ENCODE measurements at places on chromosomes 3 and 15. TPM values are rescaled to one million over a fixed set of nuclear protein-coding genes. Genes with fewer than 3 reads are reported as not detected.

The CNTN4 gene
- 7.5 TPM for total RNA-seq

The CHAC1 gene
- 1.8 TPM for total RNA-seq

The FBXW12 gene
- total RNA-seq = not detected

The AADACL2 gene
- total RNA-seq = not detected

The ITIH1 gene
- total RNA-seq = not detected

The CCR8 gene
- total RNA-seq = not detected

The ITGB5 gene
- 89.2 TPM for total RNA-seq

The CBLB gene
- total RNA-seq = 46.0 TPM

The NIPA2 gene
- 25.5 TPM for total RNA-seq

The THRB gene
- 37.7 TPM for total RNA-seq

DNA sequence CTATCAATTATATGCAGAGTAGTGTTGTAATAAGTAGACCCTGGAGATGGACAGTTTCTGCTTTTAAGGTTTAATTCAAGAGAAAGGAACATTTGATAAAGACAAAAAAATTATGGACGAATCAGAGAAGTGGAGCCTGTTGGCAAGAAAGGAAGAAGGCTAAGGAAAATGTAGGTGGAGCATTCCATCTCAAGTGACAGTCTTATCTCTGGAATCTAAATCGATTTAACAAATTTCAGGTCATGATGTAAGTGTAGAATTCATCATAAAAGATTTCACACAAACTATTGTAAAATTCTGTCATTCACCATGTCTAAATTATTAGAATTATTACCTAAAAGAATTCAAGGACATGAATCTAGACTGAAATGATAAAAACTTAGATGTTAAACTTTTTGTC is 36.3 kb downstream of the TSC22D2 start:
- DNase-seq = no peak

DNA sequence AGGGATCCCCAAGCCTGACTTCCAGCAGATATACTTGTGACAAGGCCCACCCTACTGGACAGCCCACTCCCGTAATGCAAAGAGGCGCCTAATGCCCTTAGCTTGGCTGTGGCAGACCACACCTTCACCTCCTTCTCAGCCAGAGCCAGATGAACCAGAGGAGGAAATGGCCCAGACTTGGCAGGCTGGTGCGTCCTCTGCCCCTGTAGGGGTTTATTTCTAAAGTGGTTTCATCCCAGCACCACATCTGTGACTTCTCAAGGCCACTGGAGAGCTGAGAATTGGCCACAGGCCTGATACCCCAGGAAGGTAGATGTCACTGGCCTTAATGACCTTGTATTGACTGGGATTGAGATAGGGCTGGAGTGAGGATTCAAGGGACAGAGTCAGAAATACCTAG is 29.5 kb downstream of the BOC start:
- no peak for DNase-seq

DNA sequence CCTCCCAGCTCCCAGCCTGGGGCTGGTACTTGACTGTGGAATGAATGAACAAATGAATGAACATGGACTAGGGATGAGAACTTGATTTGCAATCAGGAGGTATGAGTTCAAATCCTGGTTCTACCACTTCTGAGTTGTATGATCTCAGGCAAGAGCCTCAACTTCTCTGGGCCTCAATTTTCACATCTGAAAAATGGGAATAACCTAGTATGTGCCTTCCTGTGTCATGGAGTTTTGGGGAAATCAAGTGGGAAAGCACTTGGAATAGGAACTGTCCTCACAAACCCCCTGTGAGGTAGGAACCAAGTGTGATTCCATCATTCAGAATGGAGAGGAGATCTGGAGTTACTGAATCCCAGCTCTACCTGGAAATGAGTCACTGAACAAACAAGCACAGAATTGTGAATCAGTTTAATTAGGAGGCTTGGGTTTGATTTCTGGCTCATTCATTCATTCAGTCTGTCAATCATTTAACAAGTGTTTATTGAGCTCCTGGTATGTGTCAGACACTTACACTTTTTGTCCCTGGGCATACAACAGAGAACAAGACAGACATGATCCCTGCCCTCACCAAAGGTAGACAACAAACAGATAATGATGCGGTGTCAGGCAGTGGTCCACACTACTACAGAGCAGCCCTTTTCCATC is 29.7 kb downstream of the DNASE1L3 start:
- DNase-seq = no peak

GRCh38 chr15:92170897-92171296 is 222.8 kb upstream of the ST8SIA2 start:
- no peak for DNase-seq

DNA sequence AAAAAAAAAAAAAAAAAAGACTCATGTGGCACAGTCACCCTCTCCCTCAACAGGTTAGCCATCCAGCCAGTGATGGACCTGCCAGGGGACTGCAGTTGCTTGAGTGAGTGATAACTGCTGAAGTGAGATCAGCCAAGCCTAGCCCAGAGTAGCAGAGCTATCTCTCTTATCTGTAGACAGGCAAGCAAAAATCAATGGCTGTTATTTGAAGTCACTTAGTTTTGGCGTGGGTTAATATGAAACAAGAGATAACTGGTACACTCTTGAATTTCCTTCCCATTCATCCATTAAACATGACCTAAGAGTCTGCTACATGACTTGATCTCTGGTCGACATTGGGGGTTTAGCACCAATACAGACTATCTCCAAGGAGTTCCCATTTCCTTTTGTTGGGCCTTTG is 51.2 kb upstream of the TNIK start:
- no peak for DNase-seq

DNA sequence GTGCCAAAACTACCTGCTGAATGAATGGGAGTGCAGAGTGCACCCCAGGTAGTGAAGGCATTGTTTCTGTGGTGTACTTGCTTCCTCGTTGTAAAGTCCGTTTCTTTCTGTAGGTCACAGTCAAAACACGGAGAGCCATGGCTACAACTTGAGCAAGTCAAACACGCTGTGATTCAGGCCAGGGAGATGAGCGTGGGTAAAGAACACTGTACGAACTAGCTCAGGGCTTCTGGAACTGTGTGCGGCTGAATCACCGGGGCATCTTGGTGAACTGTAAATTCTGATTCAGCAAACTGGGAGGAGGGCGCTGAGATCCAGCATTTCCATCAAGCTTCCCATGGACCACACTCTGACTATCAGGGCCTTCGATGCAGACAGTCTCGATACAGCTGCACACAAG is 5.0 kb upstream of the TNK2 start:
- no peak for DNase-seq

GRCh38 chr3:129617381-129618185 is 11.1 kb upstream of the PLXND1 start:
- DNase-seq = peak; percentile 55

- no peak for DNase-seq
Measured at GRCh38 chr3:162443376-162443775, 946.8 kb downstream of the OTOL1 start.

- no peak for DNase-seq
Measured at GRCh38 chr3:97778152-97778551, 13.6 kb downstream of the ARL6 start.

- DNase-seq = no peak
Measured at GRCh38 chr3:113005611-113006010, 14.8 kb downstream of the GTPBP8 start.

GRCh38 chr3:98770261-98771039 is 7.3 kb downstream of the ST3GAL6 start:
- DNase-seq = no peak

GRCh38 chr3:46478341-46478740 is 13.6 kb upstream of the LTF start:
- no peak for DNase-seq

- no peak for DNase-seq
Measured at GRCh38 chr3:159252772-159253384, 451.0 kb downstream of the MFSD1 start.

DNA sequence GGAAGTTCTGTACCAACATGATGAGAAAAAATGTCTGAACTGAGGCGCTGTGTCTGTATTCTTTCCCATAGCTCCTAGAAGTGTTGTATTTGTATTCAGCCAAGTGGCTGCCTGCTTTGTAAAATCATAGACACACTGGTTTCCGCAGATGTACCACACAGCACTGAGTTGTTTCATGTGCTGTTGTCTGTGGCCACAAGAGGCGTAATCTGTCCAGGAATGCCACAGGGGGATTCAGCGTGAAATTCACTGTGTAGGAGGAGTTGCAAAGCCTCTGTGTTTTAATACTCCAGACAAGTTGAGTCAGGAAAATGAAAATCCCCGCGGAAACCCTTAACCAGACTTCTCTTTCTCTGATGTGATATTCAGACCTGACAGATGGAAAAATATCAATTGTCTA is 462.2 kb downstream of the NSUN3 start:
- no peak for DNase-seq

DNA sequence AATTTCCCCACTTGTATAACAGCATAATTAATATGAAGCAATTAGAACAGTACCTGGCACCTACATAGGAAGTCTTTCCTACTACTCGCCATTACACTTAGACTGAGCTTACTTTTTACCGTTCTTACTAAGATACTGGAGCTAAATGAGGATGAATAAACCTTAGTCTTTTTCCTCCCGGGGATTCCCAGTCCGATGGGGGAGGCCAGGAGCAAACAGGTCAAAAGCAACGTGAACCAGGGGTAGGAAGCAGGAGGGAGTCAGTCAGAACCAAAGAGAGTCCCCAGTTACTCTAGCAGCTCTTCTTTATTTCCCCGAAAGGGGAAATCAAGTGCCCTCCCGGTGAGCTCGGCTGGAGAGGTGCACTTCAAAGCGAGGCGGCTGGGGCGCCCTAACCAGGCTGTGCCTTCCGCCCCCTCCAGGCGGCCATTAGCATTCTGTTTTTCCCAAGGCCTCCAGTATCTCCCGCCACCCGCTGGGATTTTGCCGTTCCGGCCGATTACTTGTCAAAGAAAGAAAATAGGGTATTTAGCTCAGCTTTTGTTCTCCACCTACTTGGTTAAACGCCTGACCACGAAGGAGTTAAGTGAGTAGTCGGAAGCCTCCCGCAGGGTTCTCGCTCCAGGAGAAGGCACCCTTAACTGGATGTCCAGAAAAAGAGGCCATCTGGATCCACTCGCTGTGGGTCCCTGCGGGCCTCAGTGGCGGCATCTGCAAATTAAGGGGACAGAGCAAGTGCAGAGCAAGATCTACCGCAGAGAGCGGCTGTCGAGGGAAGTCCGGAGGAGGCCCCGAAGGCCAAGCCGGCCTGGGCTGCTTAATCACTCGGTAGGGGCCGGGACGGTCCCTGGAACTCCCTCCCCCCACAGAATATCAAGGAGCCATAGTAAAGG is 6.3 kb upstream of the EOMES start:
- DNase-seq = no peak

GRCh38 chr3:52210550-52211046 is 12.6 kb downstream of the ALAS1 start:
- no peak for DNase-seq

DNA sequence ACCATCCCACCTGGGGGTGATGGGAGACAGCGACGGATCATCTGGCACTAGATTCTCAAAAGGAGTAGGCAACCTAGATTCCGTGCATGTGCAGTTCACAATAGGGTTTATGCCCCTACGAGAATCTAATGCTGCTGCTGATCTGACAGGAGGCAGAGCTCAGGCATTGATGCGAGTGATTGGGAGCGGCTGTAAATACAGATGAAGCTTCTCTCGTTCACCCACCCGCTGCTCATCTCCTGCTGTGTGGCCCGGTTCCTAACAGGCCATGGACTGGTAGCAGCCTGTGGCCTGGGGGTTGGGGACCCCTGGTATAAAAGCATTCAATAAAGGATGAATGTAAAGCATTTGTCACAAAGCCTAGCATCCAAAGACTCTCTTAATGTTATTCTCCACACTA is 126.8 kb downstream of the FRMD4B start:
- DNase-seq = no peak

DNA sequence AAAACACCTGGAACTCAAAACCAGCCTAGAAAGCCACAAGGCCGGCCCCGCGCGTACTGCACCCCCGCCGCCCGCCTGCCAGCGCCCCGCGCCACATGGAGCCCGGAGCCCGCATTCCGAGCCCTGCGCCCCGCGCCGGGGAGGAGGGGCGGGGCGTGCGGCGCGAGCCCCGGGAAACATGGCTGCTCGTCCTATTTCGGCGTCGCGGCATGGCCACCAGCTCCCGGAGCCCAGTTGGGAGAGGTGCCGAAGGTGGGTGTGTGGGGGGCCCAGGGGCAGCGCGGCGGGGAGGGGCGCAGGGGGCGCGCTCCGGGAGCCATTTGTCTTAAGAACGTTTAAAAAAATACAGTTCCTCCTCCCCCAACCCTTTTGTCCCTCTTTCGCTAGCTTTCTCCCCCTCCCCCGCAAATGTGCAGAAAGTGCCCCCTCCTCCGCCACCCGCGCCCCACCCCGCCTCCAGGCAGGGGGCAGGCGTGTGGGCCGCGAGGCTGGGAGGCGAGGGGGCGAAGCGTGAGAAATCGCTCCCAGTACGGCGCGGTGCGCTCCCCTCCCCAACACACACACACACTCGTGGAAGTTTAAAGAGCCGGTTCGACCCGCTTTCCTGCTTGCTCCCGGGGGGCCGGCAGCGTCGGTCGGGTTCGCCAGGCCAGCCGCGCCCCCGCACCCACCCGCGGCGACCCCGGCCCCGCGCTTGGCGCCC is 2.5 kb downstream of the ANP32A start:
- DNase-seq = peak; percentile 83

- DNase-seq = no peak
Measured at GRCh38 chr3:189003410-189003809, 168.4 kb upstream of the TPRG1 start.

DNA sequence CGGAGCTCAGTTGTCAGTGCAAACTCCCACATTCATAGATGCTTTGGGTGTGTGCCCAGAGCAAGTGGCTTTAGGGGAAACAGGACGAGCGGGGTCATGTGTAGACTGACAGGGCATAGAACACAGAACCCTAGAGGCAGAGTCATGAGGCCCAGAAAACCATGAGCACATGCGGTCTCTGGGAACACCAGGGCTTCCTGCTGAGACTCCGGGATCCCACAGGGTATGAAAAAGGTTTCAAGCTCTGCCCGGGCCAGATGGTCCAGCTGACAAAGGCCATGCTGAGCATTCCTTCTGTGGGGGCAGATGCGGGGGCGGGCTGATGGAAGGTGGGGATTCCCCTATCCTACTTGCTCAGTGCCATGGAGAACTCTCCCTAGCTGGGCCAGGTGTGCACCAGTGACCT is 44.8 kb downstream of the ROPN1B start:
- DNase-seq = peak; percentile 50
